ENCODE measurements at places on chromosomes 1 and 21.

DNA sequence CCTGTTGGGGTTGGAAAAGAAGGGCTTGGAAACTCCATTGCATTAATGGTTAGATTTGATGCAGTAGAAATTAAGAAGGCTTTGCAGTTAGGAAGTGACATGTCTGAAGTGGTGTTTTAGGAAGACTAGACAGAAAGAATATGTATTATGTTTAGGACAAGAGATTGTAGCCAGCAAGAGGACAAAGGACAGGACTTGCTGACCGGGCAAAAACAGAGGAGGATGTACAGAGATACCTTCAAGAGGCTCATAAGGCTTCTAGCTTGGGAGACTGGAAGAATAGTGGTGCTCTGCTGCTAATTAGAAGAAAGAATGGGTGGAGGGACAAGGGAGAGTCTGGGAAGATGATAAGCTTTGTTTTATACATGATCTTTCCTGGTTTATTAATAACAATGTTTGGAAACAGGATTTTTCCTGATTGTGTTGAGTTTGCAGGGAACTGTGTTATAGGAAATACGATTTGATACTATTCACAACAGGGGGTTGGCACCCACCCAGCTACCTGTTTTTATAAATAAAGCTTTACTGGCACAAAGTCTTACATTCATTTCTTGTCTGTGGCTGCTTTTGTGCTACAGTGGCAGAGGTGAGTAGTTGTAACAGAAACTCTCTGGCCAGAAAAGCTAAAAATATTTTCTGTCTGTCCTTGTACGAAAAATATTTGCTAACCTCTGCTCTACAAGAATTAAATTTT lies 37.1 kb upstream of the TMCO2 start:
- DNase-seq: no peak

DNA sequence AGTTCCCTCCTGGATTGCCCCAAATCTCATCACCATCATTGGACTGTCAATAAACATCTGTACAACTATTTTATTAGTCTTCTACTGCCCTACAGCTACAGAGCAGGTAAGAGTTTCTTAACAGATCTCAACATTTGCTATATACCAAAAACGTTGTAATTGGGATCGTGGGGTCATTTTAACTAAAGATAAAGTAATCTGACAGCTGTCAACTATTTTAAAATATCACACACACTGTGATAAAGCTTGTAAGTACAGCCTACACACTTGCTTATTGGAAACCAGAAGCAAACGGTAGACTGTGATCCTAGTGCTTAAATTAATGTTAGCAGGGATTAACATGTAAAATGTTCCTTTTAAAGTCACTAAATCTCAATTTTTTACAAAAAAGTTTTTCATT lies 7.9 kb downstream of the CEPT1 start:
- no peak for DNase-seq

- DNase-seq: no peak
Observed at GRCh38 chr1:27666294-27666693, 5.7 kb downstream of the IFI6 start.

- no peak for DNase-seq
Observed at GRCh38 chr1:68294367-68295066, 62.2 kb upstream of the WLS start.

DNA sequence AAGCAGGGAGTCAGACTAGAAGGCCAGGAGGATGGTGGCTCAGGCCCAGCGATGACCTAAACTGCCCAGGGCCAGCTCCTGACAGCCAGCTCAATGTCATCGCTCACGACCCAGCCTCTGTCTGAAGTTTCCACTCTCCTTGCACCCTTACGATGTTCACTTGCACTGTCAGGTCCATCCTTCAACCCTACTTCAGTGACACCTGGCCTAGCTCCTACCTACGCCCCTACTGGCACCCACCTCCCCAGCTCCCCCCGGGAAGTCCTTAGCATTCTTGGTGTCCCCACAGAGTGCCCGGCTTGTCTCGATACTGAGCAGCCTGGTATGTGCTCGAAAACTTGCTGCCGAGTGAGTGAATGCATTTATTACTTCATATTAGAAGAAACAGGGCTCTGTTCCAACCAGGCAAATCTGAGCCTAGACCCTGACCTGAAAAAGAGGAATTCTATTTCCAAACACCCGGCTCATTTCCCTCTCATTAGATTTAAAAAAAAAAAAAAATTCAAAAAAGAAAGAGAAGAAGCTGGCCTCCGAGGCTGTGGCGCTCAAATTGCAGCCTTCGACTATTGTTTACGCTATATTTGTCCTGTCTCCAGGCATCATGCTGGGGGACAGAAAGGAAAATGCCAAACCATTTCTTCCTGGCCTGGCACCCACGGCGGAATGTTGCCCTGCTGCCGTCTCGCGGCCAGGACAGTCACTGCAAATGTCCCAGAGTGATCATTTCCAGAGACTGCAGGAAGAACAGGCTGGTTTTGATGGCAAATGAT lies 29.8 kb upstream of the LRRC38 start:
- no peak for DNase-seq

DNA sequence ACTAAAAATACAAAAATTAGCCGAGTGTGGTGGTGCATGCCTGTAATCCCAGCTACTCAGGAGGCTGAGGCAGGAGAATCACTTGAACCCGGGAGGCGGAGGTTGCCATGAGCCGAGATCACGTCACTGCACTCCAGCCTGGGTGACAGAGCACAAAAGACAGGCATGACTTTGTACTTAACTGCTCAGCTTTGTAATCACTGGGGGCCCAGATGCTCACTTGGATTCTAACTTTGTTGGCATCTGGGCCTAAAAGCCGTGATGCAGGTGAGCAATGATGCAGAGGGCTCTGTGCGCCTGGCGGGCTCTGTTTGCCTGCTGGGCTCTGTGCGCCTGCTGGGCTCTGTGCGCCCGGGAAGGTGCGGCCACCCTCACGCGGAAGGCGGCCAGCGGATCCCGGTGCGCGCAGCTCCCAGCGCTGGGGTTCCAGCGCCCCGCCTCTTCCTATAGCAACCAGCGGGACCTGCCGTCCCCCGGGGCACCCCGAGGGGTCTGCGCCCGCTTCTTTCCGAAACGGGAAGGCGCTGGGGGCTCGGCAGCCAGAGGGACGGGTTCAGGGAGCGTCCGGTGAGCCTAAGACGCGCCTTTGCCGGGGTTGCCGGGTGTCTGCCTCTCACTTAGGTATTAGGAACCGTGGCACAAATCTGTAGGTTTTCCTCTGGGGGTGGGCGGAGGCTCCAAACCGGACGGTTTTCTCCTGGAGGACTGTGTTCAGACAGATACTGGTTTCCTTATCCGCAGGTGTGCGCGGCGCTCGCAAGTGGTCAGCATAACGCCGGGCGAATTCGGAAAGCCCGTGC lies 31.7 kb downstream of the PRMT2 start:
- DNase-seq: no peak

DNA sequence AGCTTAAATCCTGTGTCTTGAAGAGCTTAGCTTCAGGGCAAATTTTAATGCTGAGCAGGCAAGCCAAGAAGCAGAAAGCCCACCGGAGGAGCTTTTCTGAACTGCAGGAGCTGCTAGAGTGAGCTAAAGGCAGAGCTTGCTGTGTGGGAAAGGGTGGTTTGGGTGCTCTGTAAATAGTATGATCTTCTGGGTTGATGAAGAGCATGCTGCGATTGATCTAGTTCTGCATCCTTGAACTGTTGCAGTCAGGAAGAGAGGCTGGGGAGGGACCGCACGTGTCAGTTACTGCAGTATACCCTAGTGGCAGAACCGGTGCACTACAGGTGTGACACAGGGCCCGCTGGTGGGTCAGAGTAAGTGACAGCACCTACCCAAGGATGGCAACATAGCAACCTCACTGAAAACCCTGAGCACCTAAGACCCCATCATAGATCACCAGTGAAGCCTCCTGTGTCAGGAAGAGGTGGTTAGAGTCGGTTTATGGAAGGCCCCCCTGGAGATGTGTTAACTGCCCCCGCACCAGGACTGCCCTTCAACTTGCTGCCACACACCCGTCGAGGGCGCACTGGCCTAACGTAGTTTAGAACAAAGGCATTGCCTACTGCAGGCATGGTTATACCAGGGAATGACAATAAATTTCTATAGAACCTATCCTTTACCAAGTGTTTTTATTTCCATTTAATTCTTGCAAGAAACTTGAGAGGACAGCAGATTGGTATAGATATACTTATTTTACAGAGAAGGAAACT lies 146.0 kb upstream of the KIAA0040 start:
- peak; percentile 60 for DNase-seq

DNA sequence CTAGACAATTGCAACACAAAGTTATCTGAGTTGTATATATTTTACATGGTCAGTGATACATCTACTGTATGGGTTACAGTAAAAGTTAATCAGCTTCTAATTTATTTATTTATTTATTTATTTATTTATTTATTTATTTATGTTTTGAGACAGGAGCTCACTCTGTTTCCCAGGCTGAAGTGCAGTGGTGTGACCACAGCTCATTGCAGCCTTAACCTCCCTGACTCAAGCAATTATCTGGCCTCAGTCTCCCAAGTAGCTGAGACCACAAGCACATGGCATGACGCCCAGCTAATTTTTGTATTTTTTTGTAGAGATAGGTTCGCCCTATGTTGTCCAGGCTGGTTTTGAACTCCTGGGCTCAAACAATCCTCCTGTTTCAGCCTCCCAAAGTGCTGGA lies 241.6 kb downstream of the PTPRC start:
- no peak for DNase-seq

DNA sequence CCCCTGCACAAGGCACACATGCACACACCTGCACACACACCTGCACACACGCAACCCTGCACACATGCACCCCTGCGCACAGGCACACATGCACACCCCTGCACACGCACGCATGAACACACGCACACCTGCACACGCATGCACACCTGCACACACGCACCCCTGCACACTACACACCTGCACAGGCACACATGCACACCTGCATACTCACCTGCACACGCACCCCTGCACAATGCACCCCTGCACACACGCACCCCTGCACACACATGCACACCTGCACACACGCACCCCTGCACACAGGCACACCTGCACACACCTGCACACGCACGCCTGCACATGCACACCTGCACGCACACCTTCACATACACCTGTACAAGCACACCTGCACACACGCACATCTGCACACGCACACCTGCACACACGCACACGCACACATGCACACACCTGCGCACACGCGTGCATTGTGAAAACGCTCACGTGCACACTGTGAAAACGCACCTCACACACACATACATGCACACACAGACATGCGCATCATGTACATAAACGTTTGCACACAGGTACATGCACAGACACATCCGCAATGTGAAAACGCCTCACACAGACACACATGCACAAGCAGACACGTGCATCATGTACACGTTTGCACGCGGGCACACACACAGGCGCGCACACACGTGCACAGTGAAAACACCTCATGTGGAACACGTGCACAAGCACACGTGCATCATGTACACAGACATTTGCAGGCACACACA lies 8.2 kb downstream of the DVL1 start:
- no peak for DNase-seq

DNA sequence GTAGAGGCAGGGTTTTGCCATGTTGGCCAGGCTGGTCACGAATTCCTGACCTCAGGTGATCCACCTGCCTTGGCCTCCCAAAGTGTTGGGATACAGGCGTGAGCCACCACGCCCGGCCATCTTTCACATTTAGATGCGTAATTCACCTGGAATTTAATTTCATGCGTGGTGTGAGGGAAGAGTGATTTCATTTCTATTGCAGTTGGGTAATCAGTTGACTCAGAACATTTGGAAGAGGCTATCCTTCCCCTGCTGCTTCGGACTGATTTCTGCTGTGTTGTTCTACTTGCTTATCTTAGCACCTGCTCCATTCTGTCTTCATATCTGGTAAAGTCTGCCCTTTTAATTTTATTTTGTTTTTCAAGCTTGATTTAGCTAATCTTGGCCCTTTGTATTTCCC lies 19.1 kb downstream of the DIP2A start:
- DNase-seq: no peak

DNA sequence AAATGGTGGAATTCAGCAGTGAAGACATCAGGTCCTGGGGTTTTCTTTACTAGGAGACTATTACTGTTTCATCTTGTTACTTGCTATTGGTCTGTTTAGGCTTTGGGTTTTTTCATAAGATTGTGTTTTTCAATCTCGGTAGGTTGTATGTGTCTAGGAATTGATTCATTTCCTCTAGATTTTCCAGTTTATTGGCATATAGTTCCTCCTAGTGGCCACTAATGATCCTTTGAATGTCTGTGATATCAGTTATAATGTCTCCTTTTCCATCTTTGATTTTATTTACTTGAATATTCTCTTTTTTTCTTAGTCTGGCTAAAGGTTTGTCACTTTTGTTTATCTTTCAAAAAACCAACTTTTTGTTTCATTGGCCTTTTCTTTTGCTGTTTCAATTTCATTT lies 233.0 kb downstream of the RWDD3 start:
- no peak for DNase-seq

DNA sequence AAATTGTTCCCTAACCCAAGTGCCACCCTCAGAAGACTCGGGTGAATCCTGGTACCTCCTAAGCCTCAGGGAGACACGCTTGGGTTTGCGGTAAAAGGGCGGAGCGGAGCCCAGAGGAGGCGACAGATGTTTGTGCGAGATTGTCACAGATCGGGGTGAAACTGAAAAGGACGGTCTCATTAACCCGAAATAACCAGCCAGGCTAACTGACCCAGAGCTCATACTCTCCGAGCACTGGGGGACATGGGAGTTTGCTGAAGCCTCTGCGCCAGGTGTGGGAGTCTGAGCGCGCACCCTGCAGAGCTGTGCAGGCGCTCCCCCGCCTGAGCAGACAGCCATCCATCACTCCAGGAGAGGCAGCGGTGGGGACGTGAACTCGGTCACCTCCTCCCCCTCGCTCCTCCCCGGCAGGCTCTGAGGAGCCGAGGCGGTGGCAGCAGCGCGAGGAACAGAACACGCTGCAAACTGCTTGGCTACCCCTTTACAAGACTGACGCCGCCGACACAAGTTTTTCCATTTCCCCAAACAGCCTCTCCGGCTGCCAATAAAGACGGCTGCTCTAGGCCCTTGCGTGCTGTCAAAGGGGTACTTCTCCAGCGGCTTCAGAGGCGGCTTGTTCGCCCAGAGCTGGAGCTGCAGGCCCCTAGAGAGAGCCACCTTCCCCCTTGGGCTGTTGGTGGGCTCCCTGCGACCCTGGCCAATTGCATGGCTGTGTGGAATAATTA lies 43.5 kb downstream of the RRAGC start:
- DNase-seq: no peak

GRCh38 chr1:237677979-237678378 lies 212.7 kb downstream of the ZP4 start:
- no peak for DNase-seq
